NCI-H146 (cell line): ENCODE measurements at places on chromosomes 7 and 10.

DNA sequence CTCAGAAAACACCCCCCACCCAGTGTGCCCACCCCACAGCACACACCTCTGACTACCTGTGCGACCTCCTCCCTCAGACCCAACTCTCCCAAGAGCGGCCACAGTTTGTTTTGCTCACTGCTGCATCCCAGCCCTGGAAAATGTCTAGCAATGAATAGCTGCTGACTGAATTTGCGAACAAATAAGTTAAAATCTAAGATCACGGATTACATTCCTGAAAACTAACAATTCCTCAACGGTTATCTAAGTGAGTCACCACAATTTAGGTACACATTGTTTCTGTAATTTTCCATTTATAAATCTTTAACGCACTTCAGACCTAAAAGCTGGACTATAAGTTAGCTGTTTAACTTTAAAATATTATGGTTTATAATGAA, 235.2 kb downstream of the ZMYND11 start:
- no peak for DNase-seq

DNA sequence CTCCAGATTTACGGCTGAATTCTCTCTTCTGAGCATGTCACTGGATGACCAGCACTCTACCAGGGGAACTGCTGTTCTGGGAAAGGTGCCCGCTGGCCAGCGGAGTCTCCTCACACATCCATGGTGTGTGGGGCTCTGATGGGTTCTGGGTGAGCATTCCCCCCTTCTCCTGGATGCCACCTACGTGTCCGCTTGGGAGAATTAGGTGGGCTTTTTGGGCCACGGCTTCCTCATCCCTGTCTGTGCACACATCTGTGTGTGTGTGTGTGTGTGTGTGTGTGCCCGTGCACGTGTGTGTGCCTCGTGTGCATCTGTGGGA, 163.0 kb downstream of the DNAJB6 start:
- no peak for DNase-seq

DNA sequence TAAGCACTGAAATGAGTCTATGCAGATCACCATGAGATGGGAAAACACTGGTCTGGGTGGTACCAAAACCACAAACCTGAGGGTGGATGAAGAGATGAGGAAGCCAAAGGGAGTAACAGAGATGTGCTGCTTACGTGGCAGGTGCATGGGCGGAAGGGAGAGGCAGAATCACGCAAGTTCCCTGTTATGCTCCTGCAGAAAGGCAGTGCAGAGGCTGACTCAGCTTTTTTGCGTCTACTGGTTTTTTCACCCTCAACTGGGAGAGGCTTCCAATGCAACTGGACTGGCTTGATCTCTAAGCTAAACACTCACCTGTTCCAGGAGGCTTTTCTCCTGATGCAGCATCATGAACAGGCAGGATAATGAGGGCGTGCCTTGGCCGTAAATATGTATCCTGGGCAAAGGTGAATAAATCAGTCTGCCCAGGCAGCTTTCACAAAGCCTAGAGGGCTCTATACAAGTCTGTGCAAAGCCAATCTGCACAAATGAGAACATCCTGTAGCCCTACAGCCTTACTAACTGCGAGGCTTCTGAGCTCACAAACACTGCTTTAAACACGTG, 95.4 kb upstream of the AFAP1L2 start:
- DNase-seq = peak; percentile 13

GRCh38 chr7:91292506-91292905, 28.3 kb downstream of the FZD1 start:
- no peak for DNase-seq

- DNase-seq = no peak
Observed at GRCh38 chr7:84154991-84155781, 39.4 kb downstream of the SEMA3A start.

- no peak for DNase-seq
Observed at GRCh38 chr7:114128880-114129279, 210.1 kb upstream of the PPP1R3A start.

DNA sequence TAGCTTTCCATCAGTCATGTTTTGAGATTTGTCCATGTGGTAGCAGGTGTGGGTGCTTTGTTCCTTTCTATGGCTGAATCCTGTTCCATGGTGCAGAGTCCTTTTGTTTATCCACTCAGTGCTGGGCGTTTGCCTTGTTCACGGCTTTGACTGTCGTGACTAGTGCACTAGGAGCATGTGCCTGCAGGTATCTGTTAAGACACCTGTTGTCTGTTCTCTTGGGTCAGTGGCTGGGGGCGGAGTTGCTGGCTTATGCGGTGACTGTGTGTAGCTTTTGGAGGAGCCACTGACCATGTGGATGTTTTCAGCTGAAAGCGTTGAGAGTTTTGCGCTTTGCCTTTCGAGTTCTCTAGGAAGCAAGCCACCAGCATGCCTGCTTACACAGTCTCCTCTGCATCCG, 573.1 kb upstream of the FOXK1 start:
- peak; percentile 15 for DNase-seq

- no peak for DNase-seq
Observed at GRCh38 chr10:110356628-110357245, 52.0 kb upstream of the SMNDC1 start.

GRCh38 chr7:36775676-36776075, 51.4 kb upstream of the AOAH start:
- DNase-seq = no peak

DNA sequence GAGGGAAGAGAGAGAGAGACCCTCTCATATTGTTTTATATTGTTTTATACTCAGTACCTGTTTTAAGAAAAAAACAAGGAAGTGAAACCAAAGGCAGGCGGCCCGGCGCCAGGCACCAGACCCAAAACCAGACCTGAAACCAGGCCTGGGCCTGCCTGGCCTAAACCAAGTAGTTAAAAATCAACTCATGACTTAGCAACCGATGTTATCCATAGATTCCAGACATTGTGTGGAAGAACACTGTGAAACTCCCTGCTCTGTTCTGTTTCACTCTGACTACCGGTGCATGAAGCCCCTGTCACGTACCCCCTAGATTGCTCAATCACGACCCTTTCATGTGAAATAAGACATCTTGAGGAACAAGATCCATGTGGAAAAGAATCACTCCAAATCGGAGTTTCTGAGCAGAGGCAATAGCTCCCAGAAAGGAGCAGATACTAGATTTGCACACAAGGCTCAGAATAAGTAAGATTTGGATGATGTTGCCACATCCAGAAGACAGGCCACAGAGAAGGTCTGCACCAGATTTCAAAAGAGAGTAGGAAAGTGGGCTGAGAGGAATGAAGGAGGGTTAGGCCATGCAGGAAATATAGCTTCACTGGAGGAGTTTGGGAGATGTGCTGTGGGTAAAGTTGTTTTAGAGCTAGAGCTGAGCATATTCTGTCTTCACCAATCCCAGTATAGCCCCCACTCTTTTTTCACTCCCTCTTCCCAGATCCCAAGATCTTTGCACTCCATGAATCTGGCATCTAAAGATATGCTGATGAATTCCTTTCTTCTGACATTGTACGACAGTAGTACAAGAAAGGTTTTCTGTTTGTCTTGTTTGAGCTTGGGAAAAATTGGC, 8.8 kb upstream of the ZNF248 start:
- DNase-seq = no peak

DNA sequence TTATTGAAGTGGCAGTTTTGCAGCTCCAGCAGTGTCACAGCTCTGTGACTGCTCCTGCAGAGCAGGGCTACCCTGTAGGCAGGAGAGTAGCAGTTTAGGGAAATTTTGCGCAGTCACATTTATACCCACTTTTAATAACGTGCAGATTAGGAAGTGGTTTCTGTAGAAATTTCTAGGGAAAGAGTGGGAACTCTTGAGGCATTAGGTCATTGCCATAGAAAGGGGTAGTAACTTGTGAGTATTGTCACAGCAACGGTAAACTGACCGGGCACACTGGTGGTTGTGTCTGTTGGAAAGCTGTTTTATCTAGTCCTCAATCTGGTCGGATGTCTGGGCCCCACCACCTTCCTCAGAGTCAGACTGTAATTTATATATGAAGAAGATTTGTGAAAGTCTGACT, 51.9 kb downstream of the CDC14C start:
- DNase-seq = no peak

DNA sequence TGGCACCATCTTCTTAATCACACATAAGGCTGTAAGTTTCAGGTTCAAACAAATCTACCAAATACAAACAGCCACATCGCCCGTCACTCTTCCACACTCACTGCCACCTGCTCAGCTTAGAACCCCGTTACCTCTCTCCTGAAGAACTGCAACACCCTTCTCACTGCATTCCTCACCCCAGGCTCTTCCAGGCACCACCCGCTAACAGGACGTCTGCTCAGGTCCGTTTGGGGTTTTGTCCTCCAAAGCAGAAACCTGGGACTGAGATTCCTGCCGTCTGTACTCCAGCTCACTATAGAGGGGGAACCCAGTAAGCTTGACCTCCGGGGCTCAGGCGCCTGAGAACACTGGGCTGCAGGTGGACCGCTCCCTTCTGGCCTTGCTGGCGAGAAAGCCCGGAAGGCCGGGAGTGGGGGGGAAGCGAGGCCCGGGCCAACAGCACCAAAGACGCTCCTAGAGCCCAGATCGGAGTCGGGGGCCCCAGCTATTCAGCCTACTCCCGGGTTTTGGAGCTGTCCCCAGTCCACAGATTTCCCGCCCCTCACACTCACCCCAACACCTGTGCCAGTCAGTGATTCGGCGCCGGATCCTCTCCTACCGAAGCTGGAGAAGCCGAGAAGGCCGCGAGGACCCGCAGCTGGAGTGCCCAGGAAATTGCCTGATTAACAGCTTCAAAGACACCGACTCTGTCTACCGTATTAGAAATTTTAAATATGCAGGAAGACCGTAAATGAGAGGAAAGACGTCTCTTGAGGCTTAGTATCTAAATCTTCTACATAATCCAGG, at the start of gene AP3M1:
AP3M1 (minus strand) TSS at position 625 of the 786 bp plus-strand sequence. CDS start 12,449 bp downstream, outside the sequence.
- DNase-seq = peak; percentile 92

- no peak for DNase-seq
Observed at GRCh38 chr7:7318601-7319000, 136.3 kb downstream of the C1GALT1 start.

DNA sequence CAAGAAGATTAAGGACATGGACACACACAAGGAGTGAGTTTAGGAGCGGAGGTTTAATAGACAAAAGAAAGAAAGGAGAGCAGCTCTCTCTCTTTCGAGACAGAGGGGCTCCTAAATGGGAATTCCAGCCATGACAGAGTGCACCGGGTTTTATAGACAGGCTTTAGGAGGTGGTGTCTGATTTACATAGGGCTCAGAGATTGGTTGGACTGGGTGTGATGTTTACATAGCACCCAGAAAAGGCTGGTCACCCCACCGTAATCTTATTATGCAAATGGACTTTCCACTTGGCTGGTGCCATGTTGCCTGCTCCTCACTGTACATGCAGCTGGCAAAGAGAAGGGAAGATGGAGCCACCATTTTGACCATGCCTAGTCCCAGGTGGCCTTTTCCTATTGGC, 28.4 kb upstream of the MRC1 start:
- peak; percentile 37 for DNase-seq

DNA sequence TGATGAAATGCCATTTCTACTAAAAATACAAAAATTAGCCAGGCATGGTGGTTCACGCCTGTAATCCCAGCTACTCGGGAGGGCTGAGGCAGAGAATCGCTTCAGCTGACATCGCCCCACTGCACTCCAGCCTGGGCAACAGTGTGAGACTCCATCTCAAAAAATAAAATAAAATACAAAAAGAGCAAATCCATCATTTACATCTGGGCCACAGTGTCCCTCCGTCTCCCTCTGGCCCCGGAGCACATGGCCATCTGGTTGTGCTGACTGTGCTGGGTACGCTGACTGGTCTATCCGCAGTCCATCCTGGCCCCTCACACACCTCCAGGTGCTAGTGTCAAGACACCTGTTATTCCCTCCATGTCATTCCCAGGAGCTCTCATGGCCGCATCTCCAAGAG, 42.1 kb downstream of the KCNH2 start:
- no peak for DNase-seq

DNA sequence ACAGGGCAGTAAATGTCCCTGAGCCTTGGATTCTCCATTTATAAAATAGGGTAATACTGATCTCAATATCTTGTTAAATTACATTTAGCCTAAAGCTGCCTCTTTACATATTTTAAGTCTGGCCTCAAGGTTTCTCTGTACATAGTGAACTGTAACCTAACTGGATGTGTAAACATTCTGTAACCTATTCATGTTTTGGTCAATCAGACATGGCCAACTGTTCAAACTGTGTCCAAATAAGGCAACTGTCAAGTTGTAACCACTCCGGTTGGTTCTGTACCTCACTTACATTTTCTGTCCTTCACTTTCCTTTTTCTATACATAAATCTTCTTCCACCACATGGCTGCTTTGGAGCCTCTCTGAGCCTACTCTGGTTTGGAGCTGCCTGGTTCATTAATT, 107.1 kb upstream of the ITGB1 start:
- DNase-seq = no peak

- no peak for DNase-seq
Observed at GRCh38 chr7:69434398-69434815, 163.9 kb upstream of the AUTS2 start.

DNA sequence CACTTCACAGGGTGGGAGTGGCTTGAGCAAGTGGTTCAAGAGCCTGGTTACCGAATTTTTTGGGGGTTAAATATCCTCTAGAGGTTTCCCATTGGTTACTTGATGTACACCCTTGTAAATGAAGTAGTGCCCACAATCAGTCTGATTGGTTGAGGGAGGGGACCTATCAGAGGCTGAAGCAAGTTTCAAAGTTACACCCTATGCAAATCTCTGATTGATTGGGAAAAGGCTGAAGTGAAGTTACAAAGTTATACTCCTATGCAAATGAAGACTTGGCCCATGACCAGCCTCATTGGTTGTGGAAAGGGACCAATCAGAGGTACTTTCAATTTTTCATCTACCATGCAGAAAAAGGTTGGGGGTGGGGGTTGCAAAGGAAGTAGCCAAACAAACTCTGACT, 34.7 kb downstream of the UBE2D4 start:
- no peak for DNase-seq

DNA sequence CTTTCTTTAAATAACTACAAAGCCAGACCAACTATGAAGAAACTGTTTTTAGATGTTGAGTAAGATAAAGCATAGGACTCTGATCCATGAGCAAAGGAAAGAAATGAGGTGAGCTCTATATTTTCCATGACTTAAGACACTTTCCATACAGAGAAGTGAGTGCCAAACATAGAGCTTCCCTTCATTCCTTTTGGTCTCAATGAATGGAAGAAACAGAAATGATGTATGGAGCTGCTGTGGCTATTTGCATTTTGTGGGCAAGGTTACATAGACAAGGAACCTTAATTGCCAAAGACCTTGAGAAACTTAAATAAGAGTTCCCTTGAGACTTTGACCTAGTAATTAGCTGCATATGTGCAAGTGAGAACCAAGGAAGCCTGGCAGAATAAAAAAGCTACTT, 1152.2 kb downstream of the XPNPEP1 start:
- no peak for DNase-seq
